ENCODE measurements at places on chromosomes 2 and 18.

DNA sequence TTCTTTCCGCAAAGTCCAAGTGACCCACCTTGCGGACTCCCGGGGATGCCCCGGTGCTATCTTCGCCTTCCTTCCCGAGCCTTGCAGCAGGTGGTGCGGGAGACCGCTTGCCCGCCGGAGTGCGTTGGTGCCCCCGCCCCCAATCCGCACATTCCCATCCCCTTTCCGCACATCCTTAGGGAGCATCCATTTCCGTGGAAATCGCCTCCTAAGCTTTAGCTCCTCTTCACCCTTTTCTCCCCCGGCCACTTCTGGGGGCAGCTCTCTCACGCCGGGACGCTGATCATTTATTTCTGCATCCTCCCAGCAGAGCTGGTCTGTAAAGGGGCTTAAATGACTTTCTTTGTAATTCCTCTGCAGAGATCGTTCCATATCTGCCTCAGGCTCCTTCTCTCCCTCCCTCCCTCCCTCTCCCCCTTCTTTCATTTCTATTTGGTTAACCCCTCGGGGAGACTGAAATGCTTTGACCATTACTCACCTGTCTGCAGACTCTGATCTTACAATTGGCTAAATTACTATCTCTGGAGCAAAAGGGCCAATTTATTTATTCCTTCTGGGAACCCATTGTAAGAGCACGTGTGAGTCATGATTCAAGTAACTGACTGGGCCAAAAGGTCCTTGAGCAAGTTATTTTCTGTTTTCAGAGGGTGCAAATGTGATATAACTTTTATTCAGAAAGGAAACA, 1.3 kb upstream of the LYPD1 start:
- DNase-seq: peak; percentile 95

DNA sequence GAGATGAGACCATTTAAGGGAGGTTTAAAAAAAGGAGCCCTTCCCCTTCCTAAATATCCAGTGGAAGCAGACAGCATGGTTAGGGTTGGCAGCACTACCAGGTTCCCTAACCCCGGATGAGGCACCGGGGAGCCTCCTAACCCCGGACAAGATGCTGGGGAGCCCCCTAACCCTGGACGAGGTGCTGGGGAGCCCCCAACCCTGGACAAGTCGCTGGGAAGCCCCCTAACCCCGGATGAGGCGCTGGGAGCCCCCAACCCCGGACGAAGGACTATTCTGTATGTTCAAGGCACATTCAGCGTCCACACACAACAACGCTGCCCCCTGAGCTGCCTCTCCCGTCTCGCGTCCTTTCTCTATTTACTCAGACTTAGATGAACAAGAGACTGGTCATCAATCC, 51.9 kb downstream of the ANKMY1 start:
- no peak for DNase-seq

- DNase-seq: no peak
Observed at GRCh38 chr2:105112345-105112744, 74.5 kb downstream of the MRPS9 start.

DNA sequence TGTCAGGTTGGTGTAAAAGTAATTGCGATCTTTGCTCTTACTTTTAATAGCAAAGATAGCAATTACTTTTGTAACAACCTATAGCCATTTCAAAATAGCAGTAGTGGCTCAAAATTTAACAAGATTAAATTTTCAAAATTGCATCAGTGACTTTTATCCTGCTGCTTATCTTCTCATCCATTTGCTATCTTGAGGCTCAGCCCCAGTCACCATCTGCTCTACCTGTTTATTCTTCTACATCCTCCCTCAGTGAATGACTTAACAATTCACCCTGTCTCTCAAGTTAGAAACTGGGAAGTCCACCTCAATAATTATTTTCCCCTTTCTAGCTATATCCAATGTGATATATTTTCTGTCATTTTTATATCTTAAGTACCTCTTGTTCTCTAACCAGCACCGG, 148.6 kb upstream of the ZNF804A start:
- DNase-seq: no peak

- DNase-seq: no peak
Observed at GRCh38 chr2:28556303-28556702, 60.4 kb downstream of the PLB1 start.

DNA sequence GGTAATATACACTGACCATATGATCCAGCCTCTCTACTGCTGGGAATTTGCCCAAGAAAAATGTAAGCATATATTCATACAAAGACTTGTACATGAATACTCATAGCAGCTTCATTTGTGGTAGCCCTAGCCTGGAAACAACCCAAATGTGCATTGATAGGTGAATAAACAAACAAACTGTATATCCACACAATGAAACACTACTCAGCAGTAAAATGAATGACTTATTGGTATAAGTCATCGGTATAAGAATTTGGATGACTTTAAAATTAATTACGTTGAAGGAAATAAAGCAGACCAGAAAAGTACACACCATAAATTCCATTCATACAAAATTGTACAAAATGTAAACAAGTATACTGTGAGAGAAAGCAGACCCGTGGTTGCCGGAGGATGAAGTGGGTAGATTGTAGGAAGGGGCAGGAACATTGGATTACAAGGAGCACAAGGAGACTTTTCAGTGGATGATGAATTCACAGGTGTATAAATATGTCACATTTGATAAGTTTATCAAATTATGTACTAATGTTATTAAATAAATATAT, 376.7 kb downstream of the TDRD15 start:
- DNase-seq: no peak

DNA sequence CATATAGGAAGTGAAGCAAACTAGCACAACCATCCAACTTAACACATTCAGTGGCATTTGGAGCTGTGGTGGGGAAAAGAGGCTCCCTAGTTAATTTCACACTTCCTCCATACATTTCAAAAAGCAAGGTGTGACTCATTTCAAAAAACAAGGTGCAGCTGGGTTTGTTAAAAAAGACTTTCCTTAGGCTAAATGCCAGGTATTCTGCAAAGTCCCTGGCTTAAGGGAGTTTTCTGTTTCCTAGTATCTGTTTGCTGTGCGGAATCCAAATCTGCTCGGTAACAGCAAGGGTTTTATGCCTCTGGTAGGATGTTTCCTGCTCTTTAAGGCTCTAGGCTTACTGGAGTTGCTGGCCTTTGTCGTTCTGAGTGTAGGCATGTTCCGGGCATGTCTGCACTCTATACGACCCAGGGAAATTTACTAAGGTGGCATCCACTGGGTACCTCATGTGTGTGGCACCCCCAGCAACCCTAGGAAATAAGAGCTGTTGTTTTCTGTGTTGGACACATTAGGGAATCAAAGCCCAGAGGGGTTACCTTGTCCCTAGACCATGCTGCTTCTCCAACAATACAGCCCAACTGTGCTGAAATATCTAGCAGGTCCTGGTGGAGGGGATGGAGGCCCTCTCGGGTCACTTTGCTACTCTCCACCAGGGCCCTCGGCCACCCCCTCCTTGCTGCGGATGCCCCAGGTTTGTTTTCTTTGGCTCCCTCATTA, 634 bp upstream of the MSGN1 start:
- DNase-seq: no peak

DNA sequence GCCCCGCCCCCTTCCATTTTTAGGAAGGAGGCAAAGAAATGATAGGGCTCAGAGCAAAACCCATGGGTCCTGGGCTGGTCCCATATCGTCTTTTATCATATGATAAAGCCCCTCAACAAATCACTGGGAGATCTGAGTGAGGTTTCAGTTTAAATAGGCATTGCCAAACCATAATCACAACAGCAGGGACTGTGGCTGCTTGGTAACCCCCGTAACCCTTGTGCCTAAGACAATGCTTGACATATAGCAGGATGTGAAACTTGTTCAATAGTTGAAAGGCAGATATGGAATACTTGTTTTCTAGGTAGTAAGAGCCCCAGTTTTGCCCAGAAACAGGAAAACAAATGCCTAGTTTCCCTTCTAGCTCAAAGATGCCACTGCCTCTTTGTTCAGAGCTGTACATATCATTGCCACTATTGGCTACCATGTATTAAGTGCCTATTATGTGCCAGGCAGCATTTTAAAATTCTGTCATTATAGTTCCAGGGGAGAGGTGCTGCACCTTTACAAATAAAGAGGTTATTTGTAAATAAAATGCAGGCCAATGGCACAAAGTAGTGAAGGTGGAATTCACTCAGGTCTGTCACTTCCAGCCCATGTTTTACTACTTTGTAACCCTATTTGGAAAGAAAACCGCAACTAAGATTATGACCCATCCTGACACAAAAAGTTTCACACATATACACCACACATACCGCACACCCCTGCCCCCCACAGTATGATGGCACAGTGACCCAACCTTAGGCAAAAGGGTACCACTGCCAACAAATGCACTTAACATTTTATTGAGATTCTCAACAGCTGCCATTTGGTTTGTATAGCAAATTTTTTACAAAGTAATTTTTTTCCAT, 14.2 kb downstream of the NAGK start:
- no peak for DNase-seq

GRCh38 chr2:172481507-172482262, 54.3 kb downstream of the ITGA6 start:
- no peak for DNase-seq

- DNase-seq: no peak
Observed at GRCh38 chr18:37402735-37403099, 162.9 kb downstream of the CELF4 start.

DNA sequence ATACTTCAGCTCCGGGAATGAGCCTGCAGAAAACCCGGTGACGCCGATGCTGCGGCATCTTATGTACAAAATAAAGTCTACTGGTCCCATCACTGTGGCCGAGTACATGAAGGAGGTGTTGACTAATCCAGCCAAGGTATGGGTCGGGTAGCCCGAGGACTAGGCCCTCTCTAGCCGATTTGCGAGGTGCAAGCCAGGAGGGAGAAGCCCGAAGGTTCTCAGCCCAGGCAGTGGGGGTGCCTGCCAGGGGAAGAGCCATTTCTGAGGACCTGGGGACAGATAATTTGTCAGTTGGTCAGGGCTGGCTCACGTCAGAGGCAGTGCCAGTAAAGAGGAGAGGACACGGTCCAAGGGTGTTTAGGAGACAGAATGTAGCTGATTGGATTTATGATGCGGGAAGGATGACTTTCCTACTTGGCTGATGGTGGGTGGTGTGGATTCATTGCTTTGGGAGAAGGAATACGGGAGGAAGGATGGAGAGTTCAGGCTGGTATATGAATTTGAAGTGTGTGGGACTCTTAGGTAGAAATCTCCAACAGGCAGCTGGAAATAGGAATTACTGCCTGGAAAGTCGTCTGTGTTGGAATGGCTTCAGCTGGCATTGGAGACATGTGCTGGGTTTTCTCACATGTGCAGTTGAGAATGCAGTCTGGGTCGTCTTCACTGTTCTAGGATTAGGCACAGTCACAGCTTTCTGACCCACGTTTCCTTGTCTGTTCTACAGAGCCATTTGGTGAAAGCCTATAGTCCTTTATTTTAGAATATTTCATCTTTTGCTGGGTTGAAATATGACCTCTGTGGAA, 874 bp downstream of the NDUFAF7 start:
- no peak for DNase-seq

DNA sequence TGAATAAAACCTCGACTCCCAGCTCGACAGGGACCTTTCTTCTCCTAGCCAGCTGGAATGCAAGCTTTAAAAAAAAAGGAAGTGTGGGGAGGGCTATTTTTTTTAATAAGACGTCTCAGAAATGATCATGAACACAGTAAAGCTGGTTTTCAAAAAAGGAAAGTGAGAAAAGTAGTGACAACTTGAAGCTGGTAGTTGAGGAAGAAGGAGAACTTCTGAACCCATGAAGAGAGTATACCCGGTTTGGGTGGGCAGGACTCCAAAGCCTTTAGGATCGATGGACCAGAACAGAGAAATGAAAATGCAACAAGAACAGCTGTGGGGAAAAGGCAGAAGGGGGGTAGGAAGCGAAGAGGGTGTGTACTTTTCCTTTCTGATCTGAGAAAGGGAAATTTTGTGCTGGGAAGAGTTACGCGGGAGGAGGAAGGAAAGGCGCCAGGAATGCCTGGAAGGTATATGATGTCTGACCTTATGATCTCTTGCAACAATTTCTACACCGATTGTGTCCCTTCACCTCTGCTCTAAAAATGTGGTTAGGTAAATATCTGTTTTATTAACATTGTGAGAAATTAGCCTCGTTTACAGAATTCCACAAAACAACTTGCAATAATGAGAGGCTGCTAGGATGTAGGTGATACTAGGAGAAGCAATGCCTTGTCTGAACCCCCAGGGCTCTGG, 22.6 kb upstream of the CYP1B1 start:
- peak; percentile 24 for DNase-seq

GRCh38 chr2:224011837-224012236, 27.2 kb downstream of the SERPINE2 start:
- no peak for DNase-seq

GRCh38 chr18:58787536-58788149, 77.0 kb upstream of the ZNF532 start:
- DNase-seq: no peak

- peak; percentile 32 for DNase-seq
Observed at GRCh38 chr18:38751898-38752297, 1186.3 kb upstream of the CELF4 start.

- no peak for DNase-seq
Observed at GRCh38 chr2:207122651-207123334, 43.0 kb downstream of the KLF7 start.

DNA sequence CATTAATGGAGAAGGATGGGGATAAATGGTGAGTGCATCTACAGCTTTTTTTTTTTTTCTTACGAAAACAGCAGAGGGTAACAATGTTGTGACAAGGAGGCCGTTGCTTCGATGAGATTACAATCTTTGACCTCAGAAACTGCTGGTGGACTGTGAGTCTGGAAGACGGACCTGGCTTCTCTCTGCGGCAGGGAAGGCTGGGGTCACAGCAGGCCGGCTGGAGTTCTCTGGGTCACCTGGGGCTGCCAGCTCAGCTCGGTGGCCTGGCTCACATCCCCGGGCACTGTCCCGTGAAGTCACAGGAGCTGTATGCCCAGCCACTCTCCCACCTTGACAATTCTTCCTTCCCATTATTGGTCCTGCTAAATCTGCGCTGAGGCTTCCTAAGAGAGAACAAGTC, 160.8 kb downstream of the ACKR3 start:
- no peak for DNase-seq

GRCh38 chr2:144431392-144431783, 88.5 kb downstream of the ZEB2 start:
- DNase-seq: no peak

GRCh38 chr2:234587341-234588053, 90.6 kb upstream of the ARL4C start:
- DNase-seq: no peak

DNA sequence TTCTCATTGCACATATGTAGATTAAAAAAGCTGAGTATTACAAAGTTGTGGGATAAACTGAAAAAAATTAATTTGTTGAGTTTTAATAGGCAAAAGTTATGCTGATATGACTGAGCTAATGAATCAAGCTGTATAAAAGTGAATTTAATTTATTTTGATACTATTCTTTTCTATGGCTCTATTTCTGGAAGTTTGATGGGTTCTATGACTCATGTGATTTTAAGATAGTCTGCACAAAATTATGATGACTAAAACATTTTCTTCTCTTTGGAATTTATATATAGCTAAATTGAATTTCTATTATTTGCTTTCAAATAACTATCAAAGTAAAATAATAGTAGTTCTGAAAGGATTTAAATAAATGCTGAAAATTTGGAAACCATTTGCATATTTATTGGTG, 71.0 kb upstream of the MMADHC start:
- no peak for DNase-seq

- DNase-seq: no peak
Observed at GRCh38 chr2:144351687-144352086, 168.2 kb downstream of the ZEB2 start.

GRCh38 chr2:26458365-26459042, 19.4 kb downstream of the OTOF start:
- DNase-seq: no peak

Data from kidney glomerular epithelial cell (primary cell).